Amygdala (tissue), 56 donors: ENCODE measurements at places on chromosomes 7 and 10.

DNA sequence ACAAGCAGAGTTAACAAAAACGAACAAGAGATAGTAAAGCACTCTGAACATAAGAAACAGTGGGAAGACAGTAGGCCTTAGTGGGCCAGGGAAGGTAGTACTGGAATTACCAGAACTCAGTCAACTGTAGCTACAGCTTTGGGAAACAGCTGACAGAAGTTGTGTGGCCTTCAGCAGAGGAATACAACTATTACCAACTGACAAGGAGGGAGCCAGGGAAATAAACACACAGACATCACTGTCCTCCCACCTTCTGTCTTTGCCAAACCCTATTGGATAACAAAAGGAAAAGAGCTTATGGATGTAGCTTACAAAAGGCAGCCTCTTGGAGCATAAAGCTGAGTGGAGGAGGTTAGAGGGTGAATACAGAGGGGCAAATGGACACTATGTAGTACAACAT, 15.4 kb downstream of the MICU1 start:
- DNase-seq: no peak

GRCh38 chr7:143416565-143417149, 8.0 kb upstream of the EPHA1 start:
- DNase-seq: no peak

GRCh38 chr7:138607216-138608126, 93.7 kb downstream of the SVOPL start:
- no peak for DNase-seq

GRCh38 chr10:78914060-78914378, 154.7 kb upstream of the ZMIZ1 start:
- no peak for DNase-seq

DNA sequence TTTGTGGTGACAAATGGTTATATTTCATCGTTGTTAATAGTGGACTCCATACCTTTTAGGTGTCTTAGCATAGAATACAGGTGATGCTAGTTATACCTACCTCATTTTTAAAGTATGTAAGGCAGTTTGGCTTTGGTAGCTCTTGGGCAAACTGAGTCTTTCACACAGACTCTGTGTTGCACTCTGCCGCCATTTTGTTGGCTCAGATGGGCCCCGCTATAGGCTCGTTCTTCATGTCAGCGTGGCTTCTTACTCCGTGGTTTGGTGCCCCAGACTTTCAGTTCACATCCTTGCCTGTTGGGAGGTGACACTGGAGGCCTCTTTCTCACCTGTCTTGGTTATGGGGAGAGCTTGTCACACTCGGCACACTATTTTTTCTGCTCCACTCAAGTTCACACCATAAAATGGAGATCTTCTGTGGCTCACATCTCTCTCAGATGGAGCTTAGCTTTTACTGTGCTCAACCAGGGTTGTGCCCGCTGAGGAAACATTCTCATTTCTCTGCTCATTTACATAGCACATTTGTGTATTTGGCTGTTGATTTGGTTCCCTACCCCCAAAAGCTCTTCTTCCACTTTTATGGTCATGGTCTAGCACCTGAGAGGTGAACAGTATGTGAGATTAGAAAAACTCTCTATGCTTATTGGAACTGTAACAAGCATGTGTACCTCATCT, 178.5 kb downstream of the ARID5B start:
- no peak for DNase-seq

DNA sequence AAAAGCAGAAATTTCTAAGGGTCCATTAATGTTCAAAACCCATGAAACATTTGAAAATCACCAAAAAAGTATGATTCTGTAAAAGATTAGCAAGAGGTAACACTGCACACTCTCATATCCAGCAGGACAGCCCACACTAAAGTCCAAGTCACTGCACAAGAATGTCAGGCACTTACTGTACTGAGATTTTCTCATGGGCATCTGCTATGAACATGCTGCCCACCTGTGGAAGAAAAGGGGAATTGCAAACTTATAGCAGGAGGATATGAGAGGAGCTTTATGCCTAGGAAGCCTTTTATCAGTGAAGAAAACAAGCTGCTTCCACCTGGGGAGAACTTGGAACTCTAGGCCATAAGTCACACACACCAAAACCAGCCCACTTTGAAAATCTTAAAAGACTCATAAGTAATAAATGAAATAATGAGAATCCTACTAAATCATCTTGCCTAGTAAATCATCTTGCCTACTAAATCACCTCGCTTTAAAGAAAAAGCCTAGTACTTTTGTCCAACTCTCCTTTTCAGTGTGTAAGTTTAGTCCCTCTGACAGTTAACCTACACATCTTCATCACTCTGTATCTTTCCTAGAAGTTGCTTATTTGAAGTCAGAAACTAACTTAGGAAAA, 46.1 kb downstream of the ARMH3 start:
- peak; percentile 58 for DNase-seq

DNA sequence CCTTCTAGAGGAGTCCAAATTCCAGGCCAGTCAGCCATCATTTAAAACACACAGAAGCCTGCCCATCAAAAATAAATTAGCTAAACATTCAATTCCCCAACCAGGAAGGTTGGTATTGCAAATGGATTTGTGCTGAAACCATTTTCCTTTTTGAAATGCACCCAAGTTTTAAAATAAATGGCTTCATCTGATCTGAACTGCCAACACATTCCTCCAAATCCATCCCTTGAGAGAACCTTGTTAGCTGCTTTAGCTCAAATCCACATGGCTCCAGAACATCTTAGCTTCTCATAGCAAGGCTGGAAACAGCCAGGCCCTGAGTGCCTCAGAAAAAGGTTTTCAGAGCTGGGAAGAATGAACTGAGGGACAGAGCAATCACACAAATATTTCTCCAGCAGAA, 306.3 kb downstream of the FZD1 start:
- no peak for DNase-seq

- DNase-seq: no peak
Observed at GRCh38 chr10:28587270-28587969, 54.5 kb downstream of the WAC start.

- no peak for DNase-seq
Observed at GRCh38 chr7:140455743-140456142, 23.6 kb downstream of the MKRN1 start.
